Tibial nerve (tissue), 4 donors: ENCODE measurements at places on chromosomes 11 and 22. TPM values are rescaled to one million over a fixed set of nuclear protein-coding genes. Genes with fewer than 3 reads are reported as not detected.

The IRAG1 gene
- 14.4 TPM for total RNA-seq

- no peak overlapping the region for H3K4me3 ChIP-seq
- no peaks in the 10 kb centered on the region for H3K36me3 ChIP-seq
- no peaks in the 10 kb centered on the region for H3K27me3 ChIP-seq
- DNase-seq, result no peak
Observed at GRCh38 chr11:124297921-124298320, 15.8 kb downstream of the OR8D1 start.

DNA sequence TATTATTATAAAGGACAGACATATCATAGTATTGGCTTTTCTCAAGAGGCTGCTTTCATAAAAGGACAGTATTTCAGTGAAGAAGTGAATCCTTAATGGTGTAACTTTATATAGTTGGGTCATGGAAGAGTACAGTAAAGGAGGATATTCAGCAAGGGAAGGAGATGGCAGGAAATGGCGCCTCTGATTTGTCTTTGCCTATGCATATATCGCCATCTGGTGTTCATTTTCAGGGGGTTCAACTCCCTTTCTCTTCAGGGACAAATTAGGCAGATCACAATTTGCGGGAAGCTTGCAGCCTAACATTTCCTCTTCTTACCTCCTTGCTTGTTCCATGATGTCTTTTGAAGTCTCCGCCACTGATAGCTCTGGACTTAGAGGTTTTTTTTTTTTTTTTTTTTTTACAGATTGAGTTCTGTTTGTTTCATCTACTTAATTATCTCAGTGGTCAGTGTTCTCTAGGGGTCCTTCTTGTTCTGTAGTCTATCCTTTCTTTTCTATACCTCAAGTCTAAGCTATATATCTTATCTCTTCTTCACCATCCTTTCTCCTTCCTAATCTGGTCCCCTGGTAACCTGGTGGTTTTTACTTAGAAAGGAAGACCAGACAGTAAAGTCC lies 21.8 kb upstream of the RRM1 start:
- H3K27me3 ChIP-seq, result no peaks in the 10 kb centered on the region
- no peaks in the 10 kb centered on the region for H3K4me1 ChIP-seq
- peaks cover 12% of the 10 kb centered on the region for H3K36me3 ChIP-seq
- no peak for DNase-seq

The MS4A6A gene
- 103 TPM for total RNA-seq

GRCh38 chr11:95443386-95443785 lies 212.4 kb upstream of the SESN3 start:
- no peaks in the 10 kb centered on the region for H3K27me3 ChIP-seq
- H3K36me3 ChIP-seq, result no peaks in the 10 kb centered on the region
- H3K4me1 ChIP-seq, result no peaks in the 10 kb centered on the region
- no peak overlapping the region for H3K27ac ChIP-seq
- no peak overlapping the region for H3K4me3 ChIP-seq
- DNase-seq, result no peak

GRCh38 chr11:72609045-72609444 lies 65.2 kb downstream of the PDE2A start:
- no peak overlapping the region for H3K27ac ChIP-seq
- no peaks in the 10 kb centered on the region for H3K36me3 ChIP-seq
- no peaks in the 10 kb centered on the region for H3K27me3 ChIP-seq
- DNase-seq, result no peak

DNA sequence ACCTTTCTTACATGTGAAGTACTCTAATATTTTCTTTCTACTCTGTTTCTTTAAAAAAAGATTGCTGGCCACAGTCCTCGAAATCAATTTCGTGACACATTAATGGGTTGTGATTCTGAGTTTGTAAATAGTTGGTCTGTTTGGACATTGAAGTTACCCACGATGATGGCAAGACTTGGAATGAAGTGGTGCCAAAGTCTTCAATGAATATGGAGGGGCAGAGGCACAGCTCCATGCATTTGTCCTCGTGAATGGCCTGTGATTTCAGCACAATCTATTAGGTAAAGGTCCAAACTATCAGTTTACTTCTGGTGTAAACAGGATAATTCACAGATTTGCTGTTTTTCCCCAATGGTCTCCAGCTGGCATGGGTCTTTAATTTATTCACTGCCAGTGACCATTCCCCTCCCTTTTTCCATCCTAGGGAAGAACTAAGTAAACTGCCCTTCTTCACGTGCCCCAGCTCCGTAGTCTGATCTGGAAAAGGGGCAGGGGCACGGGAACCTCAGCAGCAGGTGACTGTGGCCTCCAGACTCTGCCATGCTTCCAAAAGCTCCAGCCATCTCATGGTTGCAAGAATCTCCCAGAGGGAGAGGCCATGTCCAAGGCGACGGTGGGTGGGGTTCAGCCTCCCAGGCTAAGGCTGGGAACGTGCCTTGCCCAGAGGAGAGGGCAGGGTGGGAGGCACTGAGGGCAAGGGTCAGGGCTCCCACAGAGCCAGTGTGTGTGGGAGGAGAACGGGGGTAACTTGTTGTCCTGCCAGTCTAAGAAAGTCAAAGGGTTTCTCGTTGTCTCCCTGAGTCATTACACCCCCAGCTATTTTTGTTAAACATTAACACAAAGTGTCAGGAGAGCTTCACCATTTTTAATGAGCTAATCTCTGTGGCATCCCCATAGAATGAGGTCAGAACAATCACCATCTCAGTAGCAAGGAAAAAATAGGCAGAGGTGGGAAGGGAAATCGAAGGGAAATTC lies 16.9 kb upstream of the PEX26 start:
- no peaks in the 10 kb centered on the region for H3K4me1 ChIP-seq
- H3K27ac ChIP-seq, result no peak overlapping the region
- DNase-seq, result no peak
- no peak overlapping the region for H3K4me3 ChIP-seq
- H3K36me3 ChIP-seq, result no peaks in the 10 kb centered on the region

The XKR3 gene
- not detected for total RNA-seq

GRCh38 chr11:46308631-46309419 lies 31.4 kb downstream of the CREB3L1 start:
- no peaks in the 10 kb centered on the region for H3K4me1 ChIP-seq
- H3K36me3 ChIP-seq, result no peaks in the 10 kb centered on the region
- H3K27me3 ChIP-seq, result no peaks in the 10 kb centered on the region
- no peak overlapping the region for H3K27ac ChIP-seq
- peak; percentile 71 for DNase-seq

The POU2AF3 gene
- total RNA-seq, result 0.87 TPM

DNA sequence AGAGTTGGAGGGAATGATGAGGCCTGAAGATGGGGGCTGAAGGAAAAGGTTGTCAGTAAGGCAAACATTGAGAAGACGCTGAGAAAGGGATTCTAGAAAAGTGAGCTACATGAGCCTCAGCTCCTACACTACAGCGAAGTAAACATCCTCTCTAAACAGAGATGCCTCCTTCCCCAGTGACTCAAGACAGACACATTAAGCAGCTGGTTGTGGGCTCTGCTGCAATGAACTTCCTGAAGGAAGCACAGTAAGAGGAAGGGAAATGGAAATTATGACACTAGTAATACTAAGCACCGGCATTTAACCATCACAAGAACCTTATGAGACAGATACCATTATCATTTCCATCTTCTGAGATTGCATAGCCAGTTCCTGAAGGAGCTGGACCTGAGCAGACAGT lies 190.5 kb downstream of the C11orf87 start:
- no peaks in the 10 kb centered on the region for H3K27me3 ChIP-seq
- H3K27ac ChIP-seq, result no peak overlapping the region
- no peak for DNase-seq
- H3K36me3 ChIP-seq, result no peaks in the 10 kb centered on the region
- H3K4me3 ChIP-seq, result no peak overlapping the region
- H3K4me1 ChIP-seq, result no peaks in the 10 kb centered on the region

- no peaks in the 10 kb centered on the region for H3K27me3 ChIP-seq
- H3K36me3 ChIP-seq, result no peaks in the 10 kb centered on the region
- peak within 1 kb of the TSS; percentile 94 for H3K27ac ChIP-seq
- DNase-seq, result peak; percentile 96
Observed at GRCh38 chr22:38872172-38872830, at the start of gene CBX6. CBX6 (minus strand) TSS chr22:38872216; CDS start chr22:38872190, 26 bp downstream.

DNA sequence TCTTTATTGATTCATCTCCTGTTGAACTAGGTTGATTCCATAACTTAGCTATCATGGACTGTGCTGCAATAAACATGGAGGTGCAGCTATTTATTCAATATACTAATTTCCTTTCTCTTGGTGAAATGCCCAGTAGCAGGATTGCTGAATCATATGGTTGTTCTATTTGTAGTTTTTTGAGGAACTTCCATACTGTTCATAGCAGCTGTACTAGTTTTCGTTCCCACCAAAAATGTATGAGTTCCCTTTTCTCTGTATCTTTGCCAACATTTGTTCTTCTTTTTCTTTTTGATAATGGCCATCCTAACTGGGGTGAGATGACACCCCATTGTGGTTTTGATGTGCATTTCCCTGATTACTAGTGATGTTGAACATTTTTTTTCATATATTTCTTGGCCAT lies 87.2 kb upstream of the NAV2 start:
- no peak overlapping the region for H3K4me3 ChIP-seq
- H3K4me1 ChIP-seq, result no peaks in the 10 kb centered on the region
- H3K36me3 ChIP-seq, result no peaks in the 10 kb centered on the region
- no peaks in the 10 kb centered on the region for H3K27me3 ChIP-seq
- H3K27ac ChIP-seq, result no peak overlapping the region

The NPTXR gene
- total RNA-seq, result 12.3 TPM

DNA sequence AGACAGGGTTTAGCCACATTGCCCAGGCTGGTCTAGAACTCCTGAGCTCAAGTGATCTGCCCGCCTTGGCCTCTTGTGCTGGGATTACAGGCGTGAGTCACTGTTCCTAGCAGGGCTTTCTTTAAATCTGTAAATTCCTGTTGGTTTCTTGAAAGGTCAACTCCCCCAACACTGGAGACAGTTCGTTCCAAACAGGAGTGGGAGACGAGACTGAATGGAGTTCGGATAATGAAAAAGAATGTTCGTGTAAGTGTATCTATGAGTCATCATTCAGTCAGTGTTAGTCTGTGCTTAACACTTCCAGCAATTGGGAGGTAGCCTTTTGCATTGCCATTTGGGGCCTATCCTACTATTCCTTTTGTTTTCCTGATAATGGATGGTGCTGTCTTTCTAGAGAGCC lies 10.0 kb upstream of the BACE1-AS start:
- H3K4me1 ChIP-seq, result no peaks in the 10 kb centered on the region
- H3K27me3 ChIP-seq, result no peaks in the 10 kb centered on the region
- no peak for DNase-seq
- no peak overlapping the region for H3K4me3 ChIP-seq
- H3K27ac ChIP-seq, result no peak overlapping the region

The THY1 gene
- 11.1 TPM for total RNA-seq

The AIFM3 gene
- total RNA-seq, result 0.59 TPM

DNA sequence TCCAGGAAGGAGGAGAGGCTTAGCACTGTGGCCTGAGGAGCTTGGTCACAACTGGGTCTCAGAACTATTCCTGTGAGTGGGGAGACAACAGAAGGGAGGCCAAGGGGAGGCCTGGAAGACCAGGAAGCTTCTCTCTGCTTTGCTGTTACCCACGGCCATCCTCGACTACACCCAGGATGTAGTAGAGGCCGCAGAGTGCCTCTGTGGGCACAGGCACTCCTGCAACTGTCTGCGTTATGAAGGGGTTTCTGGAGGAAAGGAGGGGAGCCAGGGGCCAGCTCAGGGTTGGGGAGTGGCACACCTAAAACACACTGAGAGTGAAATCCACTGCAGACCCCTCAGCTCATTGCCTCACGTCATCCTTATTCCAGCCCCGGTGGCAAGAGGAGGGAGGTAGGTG lies 3.8 kb upstream of the MFRP start:
- no peak overlapping the region for H3K27ac ChIP-seq
- no peaks in the 10 kb centered on the region for H3K27me3 ChIP-seq
- H3K36me3 ChIP-seq, result no peaks in the 10 kb centered on the region
- DNase-seq, result no peak

- H3K27ac ChIP-seq, result no peak overlapping the region
- DNase-seq, result no peak
- no peaks in the 10 kb centered on the region for H3K36me3 ChIP-seq
Observed at GRCh38 chr22:49992921-49993648, 19.5 kb downstream of the IL17REL start.

DNA sequence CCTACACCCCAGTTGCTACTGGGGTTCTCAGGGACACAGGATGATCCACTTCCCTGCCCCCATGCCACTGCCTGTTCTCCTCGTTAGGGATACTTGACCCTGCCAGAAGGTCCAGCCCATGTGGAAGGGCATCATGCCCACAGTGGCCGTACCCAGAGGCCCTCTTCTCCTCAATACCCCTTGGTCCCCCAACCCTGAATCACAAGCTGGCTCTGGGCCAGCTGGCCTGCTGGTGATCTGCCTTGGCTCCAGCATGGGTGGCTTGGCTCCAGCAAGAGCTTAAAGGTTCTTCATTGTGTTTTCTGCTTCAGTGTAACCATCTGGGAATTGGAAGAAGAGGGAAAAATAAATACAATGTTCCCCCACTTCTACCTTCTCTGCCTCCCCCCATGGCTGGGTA lies 11.1 kb upstream of the TPBGL start:
- no peaks in the 10 kb centered on the region for H3K36me3 ChIP-seq
- H3K4me3 ChIP-seq, result no peak overlapping the region
- no peaks in the 10 kb centered on the region for H3K27me3 ChIP-seq
- no peak overlapping the region for H3K27ac ChIP-seq
- H3K4me1 ChIP-seq, result no peaks in the 10 kb centered on the region
- no peak for DNase-seq

- no peak for DNase-seq
- H3K4me1 ChIP-seq, result no peaks in the 10 kb centered on the region
- H3K4me3 ChIP-seq, result no peak overlapping the region
- H3K27ac ChIP-seq, result no peak overlapping the region
- H3K36me3 ChIP-seq, result no peaks in the 10 kb centered on the region
- no peaks in the 10 kb centered on the region for H3K27me3 ChIP-seq
Observed at GRCh38 chr11:120599816-120600420, 88.4 kb downstream of the GRIK4 start.

The TMPRSS6 gene
- not detected for total RNA-seq

The GAB4 gene
- 0.22 TPM for total RNA-seq

GRCh38 chr11:115606498-115607220 lies 102.4 kb upstream of the CADM1 start:
- H3K4me1 ChIP-seq, result peaks cover 7% of the 10 kb centered on the region
- no peak for DNase-seq
- H3K27ac ChIP-seq, result no peak overlapping the region
- H3K27me3 ChIP-seq, result peaks cover 6% of the 10 kb centered on the region

- H3K4me1 ChIP-seq, result no peaks in the 10 kb centered on the region
- H3K4me3 ChIP-seq, result no peak overlapping the region
- DNase-seq, result no peak
- H3K27ac ChIP-seq, result no peak overlapping the region
- H3K36me3 ChIP-seq, result no peaks in the 10 kb centered on the region
- no peaks in the 10 kb centered on the region for H3K27me3 ChIP-seq
Observed at GRCh38 chr11:36588099-36588498, 6.2 kb upstream of the IFTAP start.

The CASP5 gene
- 0.30 TPM for total RNA-seq

The OR2AG1 gene
- not detected for total RNA-seq

The C1QTNF5 gene
- 55.2 TPM for total RNA-seq

The UBQLN3 gene
- 0.84 TPM for total RNA-seq

The MAP6 gene
- 16.3 TPM for total RNA-seq

DNA sequence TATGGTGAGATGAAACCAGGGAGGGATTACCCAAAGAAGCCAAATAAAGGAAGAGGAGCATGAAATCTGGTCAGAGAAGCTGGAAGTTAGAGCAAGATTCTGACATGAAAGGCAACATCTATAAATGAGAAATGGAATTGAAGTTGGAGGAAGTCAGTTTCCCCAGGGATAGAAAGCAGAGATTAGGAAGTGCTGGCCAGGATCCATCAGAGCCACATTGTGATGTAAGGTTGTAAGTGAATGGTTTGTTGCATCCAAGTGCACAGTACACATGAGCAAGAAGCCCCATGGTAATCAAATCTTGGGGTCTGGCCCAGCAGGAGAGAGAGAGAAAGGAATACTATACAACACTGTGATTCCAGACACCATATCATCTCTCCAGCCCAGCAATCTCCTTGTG lies 6.6 kb upstream of the NLRP10 start:
- H3K27me3 ChIP-seq, result no peaks in the 10 kb centered on the region
- H3K36me3 ChIP-seq, result no peaks in the 10 kb centered on the region
- DNase-seq, result no peak
- no peak overlapping the region for H3K4me3 ChIP-seq
- no peaks in the 10 kb centered on the region for H3K4me1 ChIP-seq
- peak overlapping the region; percentile 76 for H3K27ac ChIP-seq

The TRPM5 gene
- total RNA-seq, result not detected
